Right renal pelvis (tissue), 4 donors: ENCODE measurements at places on chromosomes 3 and 15. TPM values are rescaled to one million over a fixed set of nuclear protein-coding genes. Genes with fewer than 3 reads are reported as not detected.

- DNase-seq, result no peak
Observed at GRCh38 chr3:10193692-10194327, 29.1 kb downstream of the IRAK2 start.

DNA sequence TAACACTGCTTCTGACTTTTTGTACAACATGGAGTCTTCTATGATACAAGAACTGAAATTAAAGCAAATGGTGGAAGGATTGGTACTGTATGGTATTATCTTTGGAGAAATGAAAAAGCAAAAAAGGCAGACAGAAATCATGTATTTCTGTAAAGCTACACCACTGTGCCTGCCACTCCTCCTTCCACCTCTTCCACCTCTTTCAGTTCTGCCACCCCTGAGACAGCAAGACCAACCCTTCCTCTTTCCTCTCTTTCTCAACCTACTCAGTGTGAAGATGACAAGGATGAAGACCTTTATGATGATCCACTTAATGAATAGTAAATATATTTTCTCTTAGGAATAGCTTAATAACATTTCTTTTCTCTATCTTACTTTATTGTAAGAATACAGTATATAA, 57.0 kb downstream of the CD200 start:
- no peak for DNase-seq

DNA sequence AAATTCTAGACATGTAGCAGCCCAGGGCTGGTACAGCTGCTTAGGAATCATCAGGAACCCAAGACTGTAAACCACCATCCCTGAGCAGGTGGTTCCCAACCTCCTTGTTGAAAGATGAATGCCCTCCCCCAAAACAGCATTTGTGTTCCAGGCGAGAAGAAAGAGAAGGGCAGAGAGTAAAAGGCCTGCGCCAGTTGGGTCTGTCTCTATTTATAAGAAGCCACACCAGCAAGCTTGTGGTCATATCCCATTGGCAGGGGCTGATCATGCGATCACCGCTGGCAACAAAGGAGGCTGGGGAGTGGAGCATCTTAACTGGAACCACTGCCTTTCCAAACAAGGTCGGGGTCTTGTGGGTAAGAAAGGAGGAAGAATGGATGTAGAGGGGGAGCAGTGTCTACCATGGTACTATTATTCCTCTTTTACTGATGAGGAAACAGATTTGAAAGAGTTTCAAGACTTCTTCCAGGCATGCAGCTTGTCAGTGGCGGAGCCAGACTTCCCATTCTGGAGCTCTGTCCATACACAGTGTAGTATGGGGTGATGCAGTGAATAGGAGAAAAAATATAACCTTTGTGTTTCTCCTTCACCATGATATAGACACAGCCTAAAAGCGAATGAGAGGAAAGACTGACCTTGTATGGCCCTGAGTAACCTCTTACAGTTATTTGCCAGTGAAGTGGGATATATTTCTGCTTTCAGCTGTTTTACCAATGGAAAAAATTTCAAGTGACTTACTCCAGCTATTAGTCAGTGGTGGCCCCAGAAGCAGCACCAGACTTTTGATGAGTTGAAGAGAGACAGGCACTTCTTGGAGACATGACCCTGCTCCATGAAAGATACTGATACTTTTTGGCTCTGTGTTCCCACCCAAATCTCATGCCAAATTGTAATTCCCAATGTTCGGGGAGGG, 222.6 kb downstream of the ABHD5 start:
- no peak for DNase-seq

- DNase-seq, result no peak
Observed at GRCh38 chr3:39323494-39323893, 6.0 kb upstream of the CCR8 start.

- DNase-seq, result no peak
Observed at GRCh38 chr3:126135071-126135405, 45.3 kb downstream of the ALDH1L1 start.

DNA sequence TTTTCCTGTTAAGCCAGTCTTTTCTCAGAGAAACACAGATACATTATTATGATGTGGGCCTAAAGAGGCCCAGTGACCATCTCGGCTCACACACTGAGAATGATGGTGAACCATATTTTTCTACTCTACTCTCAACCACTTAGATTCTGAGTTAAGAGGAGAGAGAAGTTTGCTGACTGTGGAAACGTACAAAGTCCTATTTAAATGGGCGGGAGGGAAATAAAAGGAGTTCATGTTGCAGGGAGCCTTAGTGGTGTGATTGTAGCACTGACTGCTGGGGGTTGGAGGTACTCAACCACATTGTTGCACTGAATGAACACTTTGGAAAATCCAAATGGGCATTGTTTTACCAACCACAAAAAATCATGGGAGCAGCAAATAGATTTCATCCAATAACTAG, 51.0 kb downstream of the ATP8B4 start:
- DNase-seq, result no peak

DNA sequence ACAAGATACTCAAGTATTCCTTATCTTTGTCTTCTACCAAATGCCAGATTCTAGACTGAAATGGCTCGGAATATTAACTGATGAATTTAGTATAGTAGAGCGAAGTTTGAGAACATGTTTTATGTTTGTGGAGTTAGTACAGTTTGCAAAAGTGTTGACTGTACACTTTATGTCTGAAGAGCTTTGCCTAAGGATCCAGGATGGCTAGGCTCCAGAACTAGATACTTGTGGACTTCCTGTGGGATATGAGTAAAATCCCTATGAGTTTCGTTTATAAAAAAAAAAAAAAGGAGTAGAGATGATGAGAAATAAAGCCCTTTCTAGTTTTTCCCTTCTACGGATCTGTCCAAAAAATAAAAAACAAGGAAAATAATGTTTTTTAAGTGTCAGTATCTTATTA, 96.7 kb downstream of the TP63 start:
- DNase-seq, result no peak

DNA sequence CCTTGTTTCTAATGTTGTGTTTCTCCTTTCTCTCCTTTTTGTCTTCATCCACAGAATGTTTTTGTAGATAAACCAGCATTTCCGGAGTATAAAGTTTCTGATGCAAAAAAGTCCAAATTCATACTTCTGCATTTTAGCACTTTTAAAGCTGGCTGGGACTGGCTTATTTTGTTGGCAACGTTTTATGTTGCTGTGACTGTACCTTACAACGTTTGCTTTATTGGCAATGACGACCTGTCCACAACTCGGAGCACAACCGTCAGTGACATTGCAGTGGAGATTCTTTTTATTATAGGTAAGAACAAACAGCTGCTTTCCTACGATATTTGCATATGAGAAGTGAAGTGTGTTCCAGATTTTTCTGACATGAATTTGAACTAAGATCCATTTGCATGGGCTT, 199.4 kb downstream of the KCNH8 start:
- no peak for DNase-seq

DNA sequence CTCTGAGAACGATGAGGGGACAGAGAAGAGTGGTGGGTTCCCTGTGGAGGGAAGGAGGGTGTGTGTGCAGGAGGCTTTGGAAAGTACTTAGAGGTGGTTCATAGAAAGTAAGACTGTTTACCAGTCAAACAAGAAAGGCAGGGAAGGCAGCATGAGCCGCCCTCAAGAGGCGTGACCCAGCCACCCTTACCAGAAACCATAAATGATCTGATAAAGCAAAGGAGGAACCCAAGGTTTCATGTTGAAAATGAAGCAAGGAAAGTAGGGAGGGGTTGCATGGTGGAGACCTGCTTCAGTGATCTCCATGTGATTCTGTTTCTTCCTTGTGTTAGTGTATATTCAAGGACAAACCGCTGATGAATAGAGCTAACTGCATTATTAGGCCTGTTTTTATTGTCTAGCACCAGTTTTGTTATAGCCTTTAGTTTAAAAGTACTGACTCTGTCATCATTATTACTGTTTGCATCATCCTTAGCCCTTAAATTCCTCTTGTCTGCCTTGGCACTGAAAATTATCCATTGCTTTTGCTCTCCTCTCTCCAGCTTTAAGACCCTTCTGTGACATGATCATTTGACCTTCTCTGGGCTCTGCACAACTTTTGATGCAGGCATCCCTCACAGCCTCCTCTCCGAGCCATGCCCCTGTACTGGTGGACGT, 96.1 kb downstream of the STAC start:
- no peak for DNase-seq

DNA sequence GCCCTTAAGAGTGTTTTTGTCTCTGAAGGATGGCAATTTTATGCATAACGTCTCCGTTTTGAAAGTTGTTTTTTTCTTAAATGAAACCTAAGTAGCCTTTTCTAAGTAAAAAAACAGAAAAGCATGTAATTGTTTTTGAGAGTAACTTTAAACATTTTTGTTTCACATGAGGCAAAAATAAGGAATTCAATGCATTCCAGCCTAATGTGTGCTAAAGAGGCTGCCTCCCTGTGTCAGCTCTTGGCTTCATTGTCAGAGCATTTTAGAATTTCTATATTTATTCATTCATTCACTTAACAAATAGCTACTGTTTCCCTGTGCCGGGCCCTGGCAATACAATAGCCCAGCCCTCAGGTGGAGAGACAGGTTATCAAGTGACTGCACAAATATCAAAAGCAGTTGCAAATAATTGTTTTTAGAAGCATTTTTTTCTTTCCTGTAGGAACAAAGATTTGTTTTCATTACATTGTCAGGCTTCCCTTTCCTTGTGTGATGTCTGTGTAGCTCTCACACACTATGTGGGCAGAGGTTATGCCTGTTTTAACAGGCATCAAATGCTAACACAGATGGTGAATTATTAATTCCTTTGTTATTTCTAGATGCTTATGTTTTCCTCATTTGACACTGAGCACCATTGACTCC, 81.9 kb downstream of the CCK start:
- no peak for DNase-seq

GRCh38 chr15:69181424-69181823, 21.0 kb downstream of the GLCE start:
- DNase-seq, result no peak

GRCh38 chr15:28132524-28133275, 33.6 kb upstream of the OCA2 start:
- no peak for DNase-seq

DNA sequence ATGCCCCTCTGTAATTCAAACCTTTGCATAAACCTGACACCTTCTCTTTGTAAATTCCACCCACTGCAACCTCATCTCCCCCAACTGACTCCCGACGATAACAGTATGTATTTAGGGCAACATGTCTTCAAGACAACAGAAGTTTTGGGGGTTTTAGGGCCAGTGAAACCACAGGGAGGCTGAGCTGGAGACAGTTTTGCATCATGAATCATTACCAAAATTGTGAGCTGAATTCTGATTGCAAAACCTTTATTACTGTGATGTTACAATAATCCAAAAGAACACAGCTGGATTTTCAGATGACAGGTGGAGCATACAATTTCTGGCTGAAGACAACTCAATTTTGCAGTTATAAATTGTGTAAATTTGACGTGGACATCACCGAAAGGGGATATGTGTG, 281.3 kb upstream of the TTC14 start:
- DNase-seq, result no peak

- DNase-seq, result no peak
Observed at GRCh38 chr3:105866656-105867653, 1.9 kb downstream of the CBLB start.

- DNase-seq, result no peak
Observed at GRCh38 chr3:64621726-64622395, 65.9 kb downstream of the ADAMTS9 start.

DNA sequence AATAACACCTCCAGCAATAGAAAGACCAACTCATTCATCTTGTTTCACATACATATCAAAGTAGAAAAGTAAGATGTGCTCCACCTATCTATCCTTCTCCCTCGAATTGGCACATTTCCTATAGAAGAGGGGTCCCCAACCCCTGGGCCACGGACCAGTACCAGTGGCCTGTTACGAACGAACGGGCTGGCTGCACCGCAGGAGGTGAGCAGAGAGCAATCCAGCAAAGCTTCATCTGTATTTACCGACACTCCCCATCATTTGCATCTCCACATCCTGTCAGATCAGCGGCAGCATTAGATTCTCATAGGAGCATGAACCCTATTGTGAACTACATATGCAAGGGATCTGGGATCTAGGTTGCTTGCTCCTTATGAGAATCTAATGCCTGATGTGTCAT, 95.0 kb upstream of the CGNL1 start:
- no peak for DNase-seq

DNA sequence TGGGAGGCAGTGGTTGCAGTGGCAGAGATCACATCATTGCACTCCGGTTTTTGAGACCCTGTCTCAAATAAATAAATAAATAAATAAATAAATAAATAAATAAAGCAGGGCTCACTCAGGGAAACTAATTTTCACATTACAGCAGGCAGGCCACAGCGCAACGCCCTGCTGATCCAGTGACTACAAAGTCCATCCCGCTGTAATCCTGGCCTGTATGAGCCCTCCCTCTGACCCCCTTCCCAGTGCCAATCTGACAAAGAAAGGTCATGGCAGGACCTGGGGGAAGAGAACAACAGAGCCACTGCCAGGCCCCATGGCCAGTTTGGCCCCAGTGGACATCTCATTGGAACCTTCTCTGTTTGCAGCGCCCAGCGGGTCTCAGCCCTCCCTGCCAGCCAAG, 9.3 kb downstream of the SH3BP5 start:
- DNase-seq, result no peak

DNA sequence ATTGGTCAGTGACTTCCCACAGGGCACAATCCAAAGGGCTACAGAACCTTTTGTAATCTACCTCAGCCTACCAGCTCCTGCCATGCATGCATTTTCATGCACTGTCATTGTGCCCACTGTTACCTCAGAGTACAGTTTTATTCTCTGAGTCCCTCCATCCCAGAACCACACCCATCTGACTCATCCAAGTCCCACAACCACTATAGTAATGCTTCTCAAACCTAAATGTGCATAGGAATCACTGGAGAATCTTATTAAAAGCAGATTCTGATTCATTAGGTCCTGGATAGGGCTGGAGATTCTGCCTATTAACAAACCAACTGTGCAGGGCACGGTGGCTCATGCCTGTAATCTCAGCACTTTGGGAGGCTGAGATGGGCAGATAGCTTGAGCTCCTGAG, 3.7 kb upstream of the B3GALNT1 start:
- DNase-seq, result no peak

- DNase-seq, result no peak
Observed at GRCh38 chr15:99282586-99282985, 31.3 kb downstream of the LRRC28 start.

- DNase-seq, result no peak
Observed at GRCh38 chr15:48945386-48945785, 18.3 kb downstream of the SHC4 start.

DNA sequence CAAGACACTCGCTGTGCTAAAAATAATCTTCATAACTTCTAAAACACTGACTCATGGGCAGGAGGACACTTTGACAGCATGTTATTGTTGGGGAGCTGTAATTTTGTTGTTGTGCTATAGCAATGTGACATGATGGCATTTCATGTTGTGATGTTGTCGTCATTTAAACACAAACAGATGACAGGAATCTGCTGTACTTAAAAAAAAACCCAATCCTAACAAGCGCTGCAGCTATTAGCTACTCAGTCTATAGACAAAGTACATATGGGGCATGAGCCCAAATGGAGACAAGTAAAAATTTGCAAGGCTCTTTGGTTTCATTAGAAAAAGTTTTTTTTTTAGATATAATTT, 828 bp upstream of the ATOSA start:
- peak; percentile 1 for DNase-seq

GRCh38 chr15:31327669-31328427, 1.2 kb downstream of the KLF13 start:
- DNase-seq, result no peak

The ACVR2B gene
- polyA plus RNA-seq, result 15.5 TPM

The CFAP161 gene
- polyA plus RNA-seq, result 0.53 TPM

The CMTM7 gene
- polyA plus RNA-seq, result 47.6 TPM

The SLC28A1 gene
- 4.3 TPM for polyA plus RNA-seq

The FRMD5 gene
- polyA plus RNA-seq, result 1.1 TPM

The KBTBD13 gene
- 0.10 TPM for polyA plus RNA-seq

The FETUB gene
- 0.27 TPM for polyA plus RNA-seq

The NANOGP8 gene
- not detected for polyA plus RNA-seq

The CACNA1D gene
- 11.4 TPM for polyA plus RNA-seq

The SI gene
- polyA plus RNA-seq, result not detected

The ABHD14A gene
- polyA plus RNA-seq, result 24.1 TPM

The C15orf62 gene
- polyA plus RNA-seq, result 2.0 TPM

The EAF2 gene
- 8.6 TPM for polyA plus RNA-seq
